T-helper 9 cell (primary cell): ENCODE measurements at places on chromosomes 3 and 15.

DNA sequence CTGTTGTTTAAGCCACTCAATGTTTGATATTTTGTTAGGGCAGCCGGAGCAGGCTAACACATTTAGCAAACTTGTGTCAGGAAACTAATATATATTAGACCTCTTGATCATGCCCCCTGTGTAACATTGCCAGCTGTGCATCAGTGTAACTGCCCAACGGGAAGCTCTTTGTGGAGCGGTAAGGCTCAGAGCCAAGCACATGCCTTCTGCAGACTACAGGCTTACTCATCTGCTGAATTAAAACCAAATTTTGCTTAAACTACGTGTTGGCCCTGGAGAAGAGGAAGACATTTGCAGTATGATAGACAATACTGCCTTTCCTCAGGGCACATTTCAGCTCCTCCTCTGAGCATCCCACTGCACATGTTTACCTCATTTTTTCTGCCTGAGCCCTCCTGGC lies 50.5 kb upstream of the KCNMB2 start:
- DNase-seq, result no peak

- DNase-seq, result no peak
These were observed 28.4 kb downstream of the CPN2 start for GRCh38 chr3:194322678-194323211.

DNA sequence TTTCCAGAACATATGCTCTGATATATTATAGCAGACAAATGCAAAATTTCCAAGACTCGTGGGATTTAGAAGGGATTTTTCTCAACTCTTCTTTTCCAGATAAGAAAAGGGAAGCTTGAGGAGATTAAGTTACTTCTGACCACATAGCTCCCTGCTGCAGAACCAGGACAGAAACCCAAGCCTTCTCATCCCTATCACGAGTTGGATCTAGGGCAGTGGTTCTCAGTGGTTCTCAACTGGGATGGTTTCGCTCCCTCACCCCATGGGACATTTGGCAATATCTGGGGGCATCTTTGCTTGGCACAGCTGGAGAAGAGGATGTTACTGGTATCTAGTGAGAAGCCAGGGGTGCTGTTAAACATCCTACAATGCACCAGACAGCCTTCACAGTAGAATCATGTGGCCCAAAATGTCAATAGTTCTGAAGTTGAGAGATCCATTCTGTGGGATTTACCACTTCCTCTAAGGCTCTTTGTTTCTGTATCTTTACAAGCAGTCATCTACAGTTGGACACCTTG lies 64.2 kb downstream of the LIPC start:
- no peak for DNase-seq

- DNase-seq, result no peak
These were observed 223.7 kb downstream of the FMN1 start for GRCh38 chr15:32970847-32971246.

DNA sequence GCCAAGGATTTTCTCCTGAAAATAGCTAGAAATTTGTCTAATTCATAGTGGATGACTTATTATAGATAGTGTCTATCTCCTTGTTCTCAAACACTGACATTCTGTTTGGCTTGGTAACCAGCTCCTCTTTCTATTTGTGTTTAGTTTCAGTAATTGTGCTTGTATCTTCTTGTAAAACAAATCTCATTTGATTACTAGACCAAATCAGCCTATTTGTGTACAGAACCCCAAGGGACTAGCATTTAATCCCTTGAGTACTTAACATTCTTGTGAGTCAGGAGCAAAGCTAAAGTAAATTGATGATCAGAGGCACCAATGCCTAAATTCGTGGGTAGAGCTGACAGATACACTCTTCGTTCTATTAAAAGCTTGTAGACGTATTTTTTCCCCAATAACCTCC lies 306.5 kb upstream of the SLITRK3 start:
- DNase-seq, result no peak

DNA sequence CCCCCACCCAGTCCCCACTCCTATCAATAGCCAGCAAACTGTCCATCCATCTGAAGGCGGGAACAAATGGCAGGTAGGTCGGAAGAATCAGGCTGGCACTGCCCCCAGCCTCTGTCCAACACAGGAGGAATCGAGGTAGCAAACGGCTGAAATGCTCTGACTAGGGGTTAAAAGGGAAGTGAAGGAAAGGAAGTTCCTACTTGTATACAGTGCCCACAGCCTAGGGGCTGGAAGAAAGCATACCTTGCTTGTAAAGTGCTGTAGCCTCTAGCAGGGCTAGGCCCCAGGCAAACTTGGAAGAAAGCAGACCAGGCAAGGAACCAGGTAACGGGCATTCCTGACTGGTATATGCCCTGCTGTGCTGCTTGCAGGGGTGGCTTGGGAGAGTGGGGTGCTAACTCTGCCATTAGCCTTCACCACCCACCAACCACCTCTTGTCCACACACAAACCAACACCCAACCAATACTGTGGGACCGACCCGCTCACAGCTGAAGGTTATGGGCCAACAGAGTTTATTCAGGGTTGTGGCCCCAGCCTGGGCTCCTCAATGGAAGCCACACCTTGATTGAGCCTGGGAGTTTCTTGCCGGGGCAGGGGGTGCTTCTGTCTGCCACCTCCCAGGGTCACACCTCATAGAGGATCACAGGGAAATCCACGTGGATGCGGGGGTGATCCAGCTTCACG lies 2.4 kb downstream of the TUSC2 start:
- DNase-seq, result no peak

DNA sequence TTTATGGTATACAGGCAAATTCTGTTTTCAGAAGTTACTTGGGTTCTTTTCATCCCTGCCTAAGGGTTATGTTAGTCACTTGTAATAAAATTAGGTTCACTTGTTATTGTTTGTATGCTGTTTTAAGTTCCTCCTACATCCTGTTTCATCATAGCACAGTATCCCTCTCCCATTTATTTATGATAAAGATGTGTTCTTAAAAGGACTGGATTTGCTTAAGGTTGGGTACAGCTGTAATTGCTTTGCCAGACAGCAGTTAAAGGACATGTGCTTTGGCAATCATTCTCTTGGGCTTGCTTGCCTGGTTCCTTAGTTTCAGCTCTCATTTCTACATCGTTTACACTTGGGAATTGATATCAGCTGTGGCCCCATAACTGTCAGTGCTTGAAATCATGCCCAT lies 11.7 kb downstream of the ATP2C1 start:
- no peak for DNase-seq

DNA sequence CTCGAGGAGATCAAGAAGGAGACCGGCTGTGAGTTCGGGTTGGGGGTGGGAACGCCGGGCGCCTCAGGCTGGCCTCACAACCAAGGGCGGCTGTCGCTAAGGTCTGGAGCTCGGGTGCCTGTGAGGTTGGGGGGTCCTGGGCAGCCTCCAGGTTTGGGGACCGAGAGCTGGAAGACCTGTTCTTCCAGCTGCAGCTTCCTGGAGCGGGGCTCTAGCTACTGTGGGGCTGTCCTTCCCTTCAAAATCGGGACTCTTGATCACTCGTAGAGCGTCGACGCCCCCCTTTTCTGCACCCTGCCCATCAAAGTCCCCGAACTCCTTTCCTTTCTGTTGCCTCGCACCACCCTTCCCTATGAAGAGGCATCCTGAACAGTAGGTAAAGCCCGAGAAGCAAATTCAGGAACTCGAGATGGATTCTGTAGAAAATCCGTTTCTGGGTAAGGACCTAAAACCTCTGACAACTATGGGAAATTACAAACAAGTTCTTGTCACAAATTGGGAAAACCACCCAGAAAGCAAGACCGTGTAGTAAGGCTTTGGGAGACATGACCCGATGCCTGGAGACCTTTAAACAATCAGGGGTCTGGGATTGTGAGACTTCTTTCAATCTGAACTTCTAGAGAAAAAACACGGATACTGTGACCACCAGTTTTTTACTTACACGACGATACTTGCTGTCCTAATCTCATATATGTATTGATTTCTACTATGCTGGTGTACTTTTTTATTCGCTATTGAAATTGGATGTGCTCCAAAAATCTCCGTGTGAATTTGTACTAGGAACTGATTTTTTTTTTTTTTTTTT lies 556 bp downstream of the CHP1 start:
- DNase-seq, result no peak

- no peak for DNase-seq
These were observed 380.6 kb downstream of the CTNNB1 start for GRCh38 chr3:41579861-41580260.

DNA sequence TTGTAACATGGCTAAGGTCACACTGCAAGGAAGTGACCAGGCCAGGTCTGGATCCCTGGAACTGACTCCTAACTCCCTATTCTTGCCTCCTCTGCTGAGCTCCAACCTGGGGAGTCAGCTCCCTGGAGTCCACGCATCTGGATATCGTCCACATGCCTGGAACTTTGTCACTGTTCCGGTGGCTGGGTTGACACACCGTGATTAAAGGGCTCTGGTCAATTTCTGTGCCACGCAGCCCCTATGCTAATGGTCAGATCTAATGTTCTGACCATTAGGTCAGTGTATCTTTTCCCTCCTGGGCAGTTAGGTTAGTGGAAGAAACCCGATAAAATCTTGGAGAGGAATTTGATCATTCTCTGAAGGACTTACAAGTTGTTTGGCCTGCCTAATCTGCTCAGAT lies 1.6 kb upstream of the TPM1 start:
- no peak for DNase-seq

DNA sequence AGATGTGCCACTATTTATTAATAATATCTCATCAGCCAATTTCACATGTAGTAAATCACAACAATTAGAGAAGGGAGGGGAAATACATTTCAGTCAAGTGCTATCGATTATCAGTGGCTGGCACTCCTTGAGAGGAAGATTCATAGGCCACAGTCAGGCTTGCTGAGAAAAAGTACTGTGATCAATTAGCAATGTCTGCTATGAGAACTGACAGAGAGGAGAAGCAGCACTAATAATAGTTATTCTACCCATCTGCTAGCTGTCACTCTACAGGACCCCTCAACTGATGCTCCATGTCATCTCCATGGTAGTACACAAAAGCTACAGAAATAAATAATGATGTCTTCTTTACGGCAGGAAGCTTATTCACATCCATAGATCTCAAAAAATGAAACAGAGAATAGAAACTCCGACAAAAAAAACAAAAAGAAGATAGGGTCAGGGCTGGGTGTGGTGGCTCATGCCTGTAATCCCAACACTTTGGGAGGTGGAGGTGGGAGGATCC lies 351.3 kb downstream of the FOXP1 start:
- DNase-seq, result no peak

GRCh38 chr15:71780115-71780976 lies 30.0 kb upstream of the NR2E3 start:
- DNase-seq, result no peak

DNA sequence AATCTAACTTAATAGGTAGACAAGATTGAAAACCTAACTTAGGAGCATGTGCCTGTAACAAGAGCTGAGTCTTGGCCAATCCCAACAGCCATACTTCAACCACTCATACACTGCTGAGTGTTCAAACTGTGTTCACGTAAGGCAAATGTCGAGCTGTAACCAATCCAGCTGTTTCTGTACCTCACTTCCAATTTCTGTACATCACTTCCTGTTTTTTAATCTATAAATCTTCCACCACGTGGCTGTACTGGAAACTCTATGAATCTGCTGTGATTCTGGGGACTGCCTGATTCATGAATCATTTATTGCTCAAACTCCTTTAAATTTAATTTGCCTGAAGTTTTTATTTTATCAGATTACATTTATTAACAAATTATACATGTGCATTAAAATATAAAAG lies 44.6 kb upstream of the NEDD4 start:
- no peak for DNase-seq

- DNase-seq, result no peak
These were observed 9.7 kb downstream of the STOML1 start for GRCh38 chr15:73982222-73982962.

GRCh38 chr3:56064684-56065083 lies 403.6 kb downstream of the ERC2 start:
- no peak for DNase-seq

- DNase-seq, result no peak
These were observed 244.5 kb upstream of the KCNMB2 start for GRCh38 chr3:178291574-178292370.

DNA sequence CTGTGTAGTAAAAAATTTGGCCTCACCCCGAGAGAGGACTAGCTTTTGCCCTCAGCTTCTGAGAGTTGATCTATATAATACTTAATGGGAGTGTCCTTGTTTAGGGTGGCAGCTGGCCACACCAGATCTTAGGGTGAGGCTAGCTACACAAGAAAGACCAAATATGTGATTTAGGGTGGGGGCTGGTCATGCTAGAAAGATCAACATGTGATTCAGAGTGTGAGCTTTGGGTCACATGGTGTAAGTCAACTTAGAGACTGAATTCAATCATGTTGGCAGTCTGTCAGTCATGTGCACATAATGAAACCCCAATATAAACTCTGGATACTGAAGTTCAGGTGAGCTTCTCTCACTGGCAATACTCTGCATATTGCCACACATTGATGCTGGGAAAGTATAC lies 120.7 kb upstream of the DAZL start:
- no peak for DNase-seq

GRCh38 chr3:106485217-106485616 lies 616.4 kb upstream of the CBLB start:
- no peak for DNase-seq
